ENCODE measurements at places on chromosomes 1 and 21. TPM values are rescaled to one million over a fixed set of nuclear protein-coding genes. Genes with fewer than 3 reads are reported as not detected.
A peak's percentile ranks its signal among the peaks of the same experiment; 100 is the strongest.

GRCh38 chr1:30749691-30750583 is 7.6 kb downstream of the LAPTM5 start:
- no peak overlapping the region for H3K27ac ChIP-seq
- H3K4me3 ChIP-seq: no peak overlapping the region
- no peaks in the 10 kb centered on the region for H3K4me1 ChIP-seq
- H3K36me3 ChIP-seq: no peaks in the 10 kb centered on the region
- H3K27me3 ChIP-seq: no peaks in the 10 kb centered on the region

DNA sequence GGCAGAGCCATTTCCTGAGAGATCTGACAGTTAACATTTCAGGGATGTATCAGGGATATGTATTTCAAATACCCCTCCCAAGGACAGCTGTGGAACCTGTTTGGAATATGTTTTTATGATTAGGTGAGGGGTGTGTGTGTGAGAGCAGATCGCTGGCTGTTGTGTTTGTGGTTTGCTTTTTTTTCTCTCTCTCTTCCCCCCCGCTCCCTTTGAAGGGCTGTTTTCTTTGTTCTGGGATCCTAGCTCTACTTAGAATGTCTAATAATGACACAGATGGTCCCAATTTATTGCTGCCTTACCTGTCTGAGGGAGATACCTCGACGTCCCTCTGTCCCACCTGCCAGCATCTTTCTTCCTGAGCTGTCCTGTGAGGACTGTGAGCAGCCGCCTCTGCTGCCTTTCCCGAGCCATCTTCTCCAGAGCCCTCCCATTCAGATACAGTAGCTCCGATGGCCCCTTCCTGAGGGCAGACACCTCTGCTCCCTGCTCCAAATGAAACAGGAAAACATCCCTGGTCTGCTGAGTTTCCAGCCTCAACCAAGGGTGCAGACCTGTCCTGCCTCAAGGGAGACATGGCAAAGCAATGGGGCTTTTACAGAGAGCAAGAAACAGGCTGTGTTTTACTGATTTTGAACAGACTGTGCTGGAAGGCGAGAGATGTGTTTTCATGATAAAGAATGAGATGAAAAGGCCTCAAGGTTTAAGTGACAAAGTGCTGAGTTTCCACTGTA is 138.0 kb upstream of the TNR start:
- no peak for DNase-seq
- no peak overlapping the region for H3K27ac ChIP-seq
- H3K4me3 ChIP-seq: no peak overlapping the region
- no peaks in the 10 kb centered on the region for H3K36me3 ChIP-seq
- H3K27me3 ChIP-seq: no peaks in the 10 kb centered on the region

- H3K36me3 ChIP-seq: no peaks in the 10 kb centered on the region
- no peak for DNase-seq
- H3K4me1 ChIP-seq: no peaks in the 10 kb centered on the region
- no peaks in the 10 kb centered on the region for H3K27me3 ChIP-seq
- no peak overlapping the region for H3K4me3 ChIP-seq
- no peak overlapping the region for H3K27ac ChIP-seq
These were observed 672 bp downstream of the BCL2L15 start for GRCh38 chr1:113886417-113887401.

DNA sequence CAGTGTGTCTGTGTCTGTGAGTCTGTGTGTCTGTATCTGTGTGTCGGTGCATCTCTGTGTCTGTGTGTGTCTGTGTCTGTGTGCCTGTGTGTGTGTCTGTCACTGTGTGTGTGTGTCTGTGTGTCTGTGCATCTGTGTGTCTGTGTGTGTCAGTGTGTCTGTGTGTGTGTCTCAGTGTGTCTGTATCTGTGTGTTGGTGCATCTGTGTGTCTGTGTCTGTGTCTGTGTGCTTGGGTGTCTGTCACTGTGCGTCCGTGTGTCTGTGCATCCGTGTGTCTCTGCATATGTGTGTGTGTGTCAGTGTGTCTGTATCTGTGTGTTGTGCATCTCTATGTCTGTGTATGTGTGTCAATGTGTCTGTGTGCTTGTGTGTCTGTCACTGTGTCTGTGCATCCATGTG is 44.7 kb upstream of the POFUT2 start:
- DNase-seq: no peak
- no peak overlapping the region for H3K27ac ChIP-seq
- H3K27me3 ChIP-seq: no peaks in the 10 kb centered on the region
- no peaks in the 10 kb centered on the region for H3K36me3 ChIP-seq

DNA sequence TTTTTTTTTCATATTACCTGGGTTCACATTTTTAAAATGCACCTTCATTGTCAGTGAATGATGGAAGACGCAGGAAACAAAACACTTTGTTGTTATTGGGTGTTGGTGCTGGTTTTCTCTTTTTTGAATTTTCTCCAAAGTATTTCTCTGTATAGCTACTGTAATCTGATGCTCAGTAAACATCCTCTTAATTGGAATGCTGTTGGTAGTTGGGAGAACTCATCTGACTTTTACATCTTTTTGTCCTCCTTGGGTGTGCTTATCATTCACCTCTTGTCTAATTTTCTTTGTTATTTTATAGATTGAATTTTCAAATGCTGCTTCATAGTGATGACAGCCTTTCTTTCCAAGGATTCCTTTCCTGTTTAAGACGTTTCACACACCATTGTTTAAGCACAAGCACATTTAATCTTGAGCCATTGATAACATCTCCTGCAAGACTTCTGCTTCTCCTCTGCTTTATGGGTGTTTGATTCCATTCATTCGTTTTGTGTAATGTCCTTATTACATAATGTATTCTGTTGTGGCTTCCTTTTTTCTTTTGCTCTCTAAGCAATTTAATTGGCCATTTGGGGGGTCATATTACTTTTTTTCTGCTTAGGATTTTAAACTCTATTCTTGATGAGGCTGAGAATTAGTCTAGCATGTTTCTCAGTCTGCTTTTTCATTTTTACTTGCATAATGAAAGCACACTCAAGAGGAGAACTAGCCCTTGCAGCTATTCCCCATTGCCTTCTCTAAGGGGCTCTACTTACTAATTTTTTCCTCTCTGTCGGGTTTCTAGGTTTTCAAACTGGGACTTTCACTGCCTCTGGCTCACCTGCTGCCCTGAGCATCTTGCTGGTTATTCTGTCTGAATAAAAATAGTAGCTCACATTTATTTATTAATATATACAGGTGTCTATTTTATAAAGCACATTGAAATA is 42.0 kb upstream of the CD34 start:
- no peak overlapping the region for H3K27ac ChIP-seq
- H3K4me1 ChIP-seq: no peaks in the 10 kb centered on the region
- H3K4me3 ChIP-seq: no peak overlapping the region
- no peak for DNase-seq
- peaks cover 8% of the 10 kb centered on the region for H3K27me3 ChIP-seq

GRCh38 chr1:66300972-66301451 is 232.9 kb upstream of the SGIP1 start:
- H3K36me3 ChIP-seq: no peaks in the 10 kb centered on the region
- no peaks in the 10 kb centered on the region for H3K27me3 ChIP-seq
- peak overlapping the region; percentile 67 for H3K4me3 ChIP-seq

GRCh38 chr1:235181561-235182245 is 20.7 kb upstream of the RBM34 start:
- no peak overlapping the region for H3K4me3 ChIP-seq
- H3K36me3 ChIP-seq: peaks cover 33% of the 10 kb centered on the region
- H3K27ac ChIP-seq: no peak overlapping the region
- H3K4me1 ChIP-seq: no peaks in the 10 kb centered on the region

DNA sequence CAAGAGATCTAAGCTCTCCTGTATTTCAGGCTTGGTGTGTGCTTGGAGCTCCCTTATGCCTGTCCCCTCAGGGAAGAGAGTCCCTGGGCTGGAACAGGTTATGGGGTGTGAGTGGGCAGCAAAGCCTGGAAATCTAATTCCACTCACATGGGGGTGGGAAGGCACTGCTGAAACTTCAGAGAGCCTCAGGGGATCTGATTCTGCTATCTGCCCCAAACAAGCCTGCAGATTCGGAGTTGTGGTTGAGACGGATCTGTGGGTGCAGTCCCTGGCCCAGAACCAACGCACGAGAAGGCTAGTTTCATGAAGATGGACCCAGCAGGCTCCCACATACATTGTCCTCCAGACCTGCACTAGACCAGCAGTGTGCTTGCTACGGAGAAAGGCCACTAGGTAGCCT is 2.9 kb downstream of the BLACAT1 start:
- H3K4me1 ChIP-seq: peaks cover 7% of the 10 kb centered on the region
- no peak overlapping the region for H3K4me3 ChIP-seq
- no peak overlapping the region for H3K27ac ChIP-seq
- DNase-seq: no peak

- H3K27me3 ChIP-seq: no peaks in the 10 kb centered on the region
- no peak overlapping the region for H3K27ac ChIP-seq
- DNase-seq: no peak
- H3K4me1 ChIP-seq: no peaks in the 10 kb centered on the region
- H3K4me3 ChIP-seq: no peak overlapping the region
These were observed 39.9 kb downstream of the TEX35 start for GRCh38 chr1:178552856-178553255.

- DNase-seq: no peak
- no peaks in the 10 kb centered on the region for H3K36me3 ChIP-seq
- no peak overlapping the region for H3K27ac ChIP-seq
- peaks cover 22% of the 10 kb centered on the region for H3K4me1 ChIP-seq
These were observed 1.9 kb upstream of the FOXJ3 start for GRCh38 chr1:42336978-42337377.

GRCh38 chr21:41779659-41780058 is 12.8 kb upstream of the RIPK4 start:
- no peak for DNase-seq
- H3K4me1 ChIP-seq: peaks cover 7% of the 10 kb centered on the region
- no peak overlapping the region for H3K4me3 ChIP-seq
- no peak overlapping the region for H3K27ac ChIP-seq
- no peaks in the 10 kb centered on the region for H3K36me3 ChIP-seq
- no peaks in the 10 kb centered on the region for H3K27me3 ChIP-seq

Gene FAM131C
- total RNA-seq: 0.97 TPM

Gene RIMS3
- not detected for total RNA-seq

Gene LRRC53
- not detected for total RNA-seq

Gene ADCY10
- not detected for total RNA-seq

Gene SPRR3
- total RNA-seq: not detected

Measured in GM23248 (cell line).